ENCODE measurements at places on chromosomes 16 and 17.

DNA sequence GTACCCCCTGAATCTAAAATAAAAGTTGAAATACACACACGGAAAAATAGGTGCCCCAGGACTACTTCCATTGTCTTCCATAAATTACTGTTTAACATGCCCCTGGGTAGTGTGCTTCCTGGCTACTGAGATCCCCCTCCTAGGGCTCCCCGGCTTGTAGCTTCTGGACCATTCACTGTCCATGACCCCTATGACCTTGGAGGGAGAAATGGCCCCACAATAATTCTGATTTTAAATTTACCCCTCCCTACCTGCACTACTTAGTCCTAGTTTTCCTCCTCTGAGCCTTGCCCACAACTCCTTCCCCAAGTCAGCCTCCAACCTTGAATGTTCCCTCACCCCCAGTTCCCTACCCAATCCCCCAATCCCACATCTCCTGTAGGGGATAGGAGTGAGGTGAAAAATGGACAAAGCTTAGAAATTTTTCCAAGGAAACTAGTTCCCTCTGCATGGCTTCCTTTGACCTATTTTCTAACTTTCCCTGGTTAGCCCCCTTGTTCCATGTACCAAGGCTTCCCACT lies 9.5 kb upstream of the MSL1 start:
- no peak for DNase-seq

DNA sequence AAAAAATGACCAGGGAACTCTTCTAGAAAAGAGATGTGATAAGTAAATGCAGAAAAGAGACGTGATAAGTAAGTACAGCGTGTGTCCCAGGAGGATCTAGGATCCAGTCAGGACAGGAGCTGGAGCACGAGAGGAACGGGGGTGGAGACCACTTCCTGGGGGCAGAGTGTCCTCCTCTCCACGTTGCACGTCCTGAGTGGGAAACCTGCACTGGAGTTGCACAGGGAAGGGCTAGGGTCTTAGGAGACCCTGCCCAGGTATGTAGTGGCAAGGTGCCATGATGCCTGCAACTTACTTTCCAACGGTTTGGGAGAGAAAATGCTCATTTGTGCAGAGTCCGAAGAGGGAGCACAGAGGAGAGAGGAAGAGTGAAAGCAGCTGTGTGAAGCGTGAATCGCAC lies 55.8 kb downstream of the RNF213 start:
- no peak for DNase-seq

GRCh38 chr17:51224402-51225262 lies 35.2 kb downstream of the MBTD1 start:
- no peak for DNase-seq

GRCh38 chr17:44898768-44899073 lies 524 bp downstream of the EFTUD2 start:
- no peak for DNase-seq

- no peak for DNase-seq
Measured at GRCh38 chr16:66754211-66754610, 2.8 kb upstream of the DYNC1LI2 start.

DNA sequence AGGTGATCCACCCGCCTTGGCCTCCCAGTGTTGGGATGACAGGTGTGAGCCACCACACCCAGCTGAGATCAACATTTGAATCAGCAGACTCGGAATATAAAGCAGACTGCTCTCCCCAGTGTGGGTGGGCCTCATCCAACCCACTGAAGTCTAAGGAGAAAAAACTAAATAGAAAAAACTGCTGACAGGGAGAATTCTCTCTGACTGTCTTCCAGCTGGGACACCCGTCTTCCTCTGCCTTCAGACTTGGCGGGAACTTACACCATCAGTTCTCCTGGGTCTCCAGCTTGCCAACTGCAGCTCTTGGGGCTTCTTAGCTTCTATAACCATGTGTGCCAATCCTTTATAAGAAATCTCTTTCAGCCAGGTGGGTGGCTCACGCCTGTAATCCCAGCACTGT lies 90.7 kb downstream of the MRM3 start:
- DNase-seq = no peak
